ENCODE measurements at places on chromosomes 11 and 22.

DNA sequence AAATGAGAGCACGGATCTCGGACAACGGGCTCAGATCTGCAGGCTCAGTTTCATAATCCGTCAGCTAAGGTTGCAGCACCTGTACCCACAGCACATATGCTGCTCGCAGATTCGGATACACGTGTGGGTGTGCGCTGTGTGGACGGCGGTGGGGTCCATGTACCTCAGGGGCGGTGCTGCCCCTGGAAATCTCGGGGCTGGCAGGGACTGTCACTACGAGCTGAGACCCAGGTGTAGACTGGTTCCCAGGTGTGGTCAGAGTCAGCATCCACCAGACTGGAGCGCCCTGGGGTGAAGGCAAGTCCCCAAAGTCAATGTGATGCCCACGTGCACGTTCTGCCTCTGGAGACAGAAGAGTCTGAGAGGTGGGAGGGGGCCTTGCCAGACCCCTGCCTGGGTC lies 989.3 kb downstream of the BRD1 start:
- DNase-seq = no peak

DNA sequence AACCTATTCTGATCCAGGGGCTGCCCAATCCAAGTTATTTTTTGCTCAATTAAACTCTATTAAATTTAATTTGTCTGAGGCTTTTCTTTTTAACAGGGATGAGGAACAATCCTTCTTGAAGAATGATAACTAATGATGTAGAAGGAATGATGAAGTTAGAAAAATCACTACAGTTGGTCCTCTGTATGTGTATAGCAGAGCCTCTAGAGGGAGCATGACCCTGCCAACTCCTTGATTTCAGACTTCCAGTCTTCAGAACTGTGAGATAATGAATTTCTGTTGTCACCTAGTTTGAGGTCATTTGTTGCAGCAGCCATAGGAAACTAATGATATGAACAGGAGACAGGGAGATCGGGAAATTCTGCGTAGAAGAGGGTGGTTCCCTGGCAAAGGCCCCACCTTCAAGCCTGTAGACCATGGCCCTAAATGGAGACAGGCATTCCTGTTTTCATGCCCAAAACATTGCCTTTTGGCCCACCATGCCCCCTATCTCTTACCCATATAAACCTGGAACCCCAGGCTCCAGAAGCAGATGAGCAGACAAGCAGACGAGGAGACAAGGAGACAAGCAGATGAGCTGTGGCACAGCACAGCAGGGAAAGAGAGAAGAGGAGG lies 7.7 kb upstream of the QSER1 start:
- peak; percentile 9 for DNase-seq

GRCh38 chr11:68295271-68295670 lies 17.1 kb upstream of the LRP5 start:
- DNase-seq = no peak

DNA sequence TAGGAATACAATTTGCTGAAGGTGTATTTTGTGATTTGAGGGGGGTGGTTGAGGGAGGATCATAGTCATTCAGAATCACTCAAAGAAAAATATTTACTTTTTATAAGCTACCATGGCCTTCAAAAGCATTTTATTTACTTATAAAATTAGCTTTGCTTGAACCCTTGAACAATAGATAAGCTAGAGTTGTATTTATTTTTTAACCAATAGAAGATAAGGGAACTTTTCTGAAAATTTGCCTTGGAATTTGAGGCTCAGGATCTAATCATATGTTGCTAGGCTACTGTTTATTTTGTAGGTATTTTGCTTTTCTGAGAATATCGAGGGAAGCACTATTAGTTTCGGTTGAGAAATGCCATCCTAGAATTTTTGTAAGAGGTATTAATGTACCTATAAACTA lies 82.1 kb downstream of the EMSY start:
- no peak for DNase-seq

GRCh38 chr22:50569896-50570535 lies 7.3 kb upstream of the SYCE3 start:
- no peak for DNase-seq

GRCh38 chr11:118398791-118399559 lies 2.4 kb upstream of the ATP5MG start:
- peak; percentile 29 for DNase-seq

- no peak for DNase-seq
These were observed 9.4 kb upstream of the NPTXR start for GRCh38 chr22:38853196-38853651.

DNA sequence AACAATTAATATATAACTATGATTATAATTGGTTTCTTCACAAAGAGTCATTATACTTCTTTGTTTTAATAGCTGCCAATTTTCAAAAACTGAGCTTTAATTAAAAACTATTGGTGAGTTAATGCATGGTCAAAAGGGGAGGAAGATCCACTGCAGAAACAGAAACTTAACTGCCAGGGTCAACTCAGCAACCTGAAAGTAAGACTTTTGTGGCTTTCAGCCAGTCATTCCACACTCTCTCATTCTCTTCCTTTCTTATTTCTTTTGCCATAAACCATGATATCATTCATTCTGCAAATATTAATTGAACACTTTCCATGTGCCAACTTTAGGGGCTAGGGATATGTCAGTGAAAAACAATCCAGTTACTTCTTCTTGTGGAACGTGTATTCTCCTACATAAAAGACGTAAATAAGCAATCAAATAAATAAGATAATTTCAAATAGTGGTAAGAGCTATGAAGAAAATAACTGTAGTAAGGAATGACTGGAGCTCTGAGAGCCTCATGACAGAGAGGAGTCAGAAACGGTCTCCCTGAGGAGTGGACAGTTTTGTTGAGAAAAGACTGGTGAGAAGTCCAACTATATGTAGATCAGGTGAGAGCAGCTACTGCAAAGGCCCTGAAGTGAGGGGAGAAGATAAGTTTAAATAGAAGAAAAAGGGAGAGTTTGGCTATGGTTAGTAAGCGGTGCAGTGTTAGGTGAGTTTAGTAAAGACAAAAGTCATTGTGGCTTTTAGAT lies 130.5 kb downstream of the GRIA4 start:
- DNase-seq = no peak

- no peak for DNase-seq
These were observed 630.2 kb upstream of the CADM1 start for GRCh38 chr11:116134450-116134849.

DNA sequence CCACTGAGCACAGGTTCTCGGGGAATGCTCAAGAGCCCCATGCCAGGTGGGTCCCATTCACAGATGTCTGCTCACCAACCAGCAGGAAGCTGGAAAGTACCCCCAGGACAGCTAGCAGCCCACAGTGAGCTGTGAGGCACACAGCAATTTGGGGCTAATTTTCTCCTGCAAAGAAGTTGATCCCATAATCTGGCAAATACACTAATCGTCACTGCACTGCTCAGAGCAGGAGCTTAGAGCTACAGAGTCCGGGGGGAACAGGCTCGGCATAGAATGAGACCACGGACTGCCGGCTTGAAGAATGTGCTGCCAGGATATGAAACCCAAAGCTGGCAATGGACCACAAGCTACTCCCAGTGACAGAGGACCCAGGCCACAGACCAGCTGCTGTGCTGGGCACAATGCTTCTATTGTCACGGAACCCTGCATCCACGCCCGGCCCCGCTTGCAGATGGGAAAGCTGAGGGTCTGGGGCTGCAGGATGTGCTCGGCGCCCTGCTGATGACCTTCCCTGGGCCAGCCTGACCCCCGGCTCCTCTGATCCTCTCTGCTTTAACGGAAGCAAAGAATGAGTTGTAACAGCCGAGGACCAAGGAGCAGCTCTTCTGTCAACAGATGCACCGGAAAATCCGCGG lies 239.7 kb downstream of the CTTN start:
- no peak for DNase-seq

DNA sequence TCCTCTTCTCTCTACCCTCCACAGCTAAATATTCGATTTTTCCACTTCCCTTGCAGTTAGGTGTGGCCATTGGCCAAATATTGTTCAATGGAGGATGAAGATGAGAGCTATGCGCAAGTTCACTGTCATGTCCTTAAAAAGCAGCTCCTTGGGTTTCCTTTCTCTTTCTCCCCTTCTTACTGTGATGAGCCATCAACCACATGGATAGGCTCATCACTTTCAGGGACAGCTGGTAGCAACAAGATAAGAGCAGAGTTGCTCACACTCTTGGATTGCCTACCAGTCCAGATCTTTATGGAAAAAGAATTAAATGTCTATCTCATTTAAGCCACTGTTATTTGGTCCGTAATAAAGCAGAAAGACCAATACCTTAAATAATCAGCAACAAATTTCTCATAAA lies 377.0 kb downstream of the DDX10 start:
- DNase-seq = no peak

DNA sequence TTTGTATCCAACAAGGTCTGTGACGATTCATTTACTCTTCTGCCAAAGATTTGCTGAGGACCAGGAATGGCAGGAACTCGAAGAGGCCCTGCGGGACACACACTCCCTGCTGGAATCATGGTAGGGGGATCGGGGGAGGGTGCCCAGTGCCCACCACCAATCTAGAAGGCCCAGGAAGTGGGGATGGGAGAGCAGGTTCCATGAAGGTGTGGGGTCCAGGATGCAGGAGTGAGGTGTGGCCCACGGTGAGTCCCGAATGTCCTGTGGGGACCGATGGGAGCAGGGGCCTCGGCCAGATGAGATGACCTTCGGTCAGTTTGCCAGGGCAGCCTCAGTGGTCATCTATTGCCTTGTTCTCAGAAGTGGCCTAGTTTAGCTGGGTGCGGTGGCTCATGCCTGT lies 492.7 kb downstream of the BRD1 start:
- DNase-seq = no peak

- DNase-seq = no peak
These were observed 5.6 kb upstream of the SEC14L4 start for GRCh38 chr22:30511109-30511508.

DNA sequence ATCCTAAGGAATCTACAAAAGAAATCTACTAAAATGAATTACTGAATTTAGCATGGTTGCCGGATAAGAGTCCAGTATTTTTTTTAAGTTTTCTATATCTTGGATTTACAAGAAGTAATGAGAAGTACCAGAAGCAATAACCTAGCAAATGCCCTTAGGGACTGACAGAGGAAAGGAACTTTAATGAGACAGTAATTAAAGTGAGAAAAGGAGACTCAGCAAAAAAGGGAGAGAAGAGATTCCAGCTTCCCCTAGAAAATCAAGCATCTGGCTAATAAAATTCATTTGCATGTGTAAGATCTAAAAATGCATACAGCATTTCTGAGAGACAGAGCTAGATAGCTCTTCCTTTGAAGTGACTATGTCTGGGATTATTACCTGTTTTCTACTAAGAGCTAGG lies 39.1 kb downstream of the IZUMO1R start:
- no peak for DNase-seq

DNA sequence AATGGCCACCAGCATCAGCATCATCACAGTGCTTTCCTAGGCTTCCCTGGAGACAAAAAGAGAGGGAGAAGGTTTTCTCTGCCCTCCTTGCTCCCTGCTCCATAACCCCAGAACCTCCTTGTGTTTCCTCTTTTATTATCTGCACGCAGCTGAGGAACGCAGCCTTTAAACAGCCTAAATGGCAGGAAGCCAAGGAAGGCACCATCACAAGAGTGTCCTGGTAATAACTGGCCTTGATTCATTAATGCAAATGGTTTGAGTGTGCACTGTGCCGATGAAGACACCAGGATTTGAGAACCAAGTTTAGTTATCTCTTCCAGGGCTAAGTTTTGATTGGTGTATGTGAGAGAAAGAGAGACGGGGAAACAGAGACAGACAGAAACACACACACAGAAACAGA lies 29.4 kb upstream of the DRD2 start:
- no peak for DNase-seq

GRCh38 chr11:111019871-111020670 lies 225.5 kb upstream of the POU2AF2 start:
- DNase-seq = no peak

- no peak for DNase-seq
These were observed 67.9 kb downstream of the CYB5R2 start for GRCh38 chr11:7605186-7605943.

GRCh38 chr11:75896843-75897419 lies 81.9 kb downstream of the UVRAG start:
- peak; percentile 37 for DNase-seq

GRCh38 chr22:34105461-34106062 lies 185.3 kb upstream of the LARGE1 start:
- no peak for DNase-seq

- no peak for DNase-seq
These were observed 525.8 kb upstream of the FAT3 start for GRCh38 chr11:91698845-91699244.

DNA sequence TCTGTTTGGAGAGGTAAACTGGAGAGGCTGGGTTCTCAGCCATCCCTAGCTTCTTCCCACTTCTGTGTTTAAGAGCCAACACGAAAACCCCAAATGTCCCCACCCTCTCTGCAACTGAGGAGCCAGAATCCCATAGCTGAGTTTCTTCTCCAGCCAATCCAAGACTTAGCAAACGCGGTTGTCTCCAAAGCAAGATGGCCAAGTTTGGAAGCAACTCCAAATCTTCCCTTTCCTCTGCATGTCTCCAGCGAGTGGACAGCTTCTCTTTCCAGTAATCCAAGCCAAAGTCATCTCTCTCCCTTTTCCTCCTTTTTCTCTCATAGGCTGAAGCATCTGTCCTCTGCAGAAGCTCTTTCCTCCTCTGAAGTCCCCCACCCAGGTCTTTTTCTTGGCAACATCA lies 539.2 kb downstream of the MIAT start:
- no peak for DNase-seq

- no peak for DNase-seq
These were observed 36.4 kb downstream of the ARHGAP32 start for GRCh38 chr11:129155745-129156144.

- no peak for DNase-seq
These were observed 86.8 kb upstream of the TIMP3 start for GRCh38 chr22:32714458-32715430.

GRCh38 chr11:57584341-57584740 lies 13.1 kb upstream of the SERPING1 start:
- no peak for DNase-seq

DNA sequence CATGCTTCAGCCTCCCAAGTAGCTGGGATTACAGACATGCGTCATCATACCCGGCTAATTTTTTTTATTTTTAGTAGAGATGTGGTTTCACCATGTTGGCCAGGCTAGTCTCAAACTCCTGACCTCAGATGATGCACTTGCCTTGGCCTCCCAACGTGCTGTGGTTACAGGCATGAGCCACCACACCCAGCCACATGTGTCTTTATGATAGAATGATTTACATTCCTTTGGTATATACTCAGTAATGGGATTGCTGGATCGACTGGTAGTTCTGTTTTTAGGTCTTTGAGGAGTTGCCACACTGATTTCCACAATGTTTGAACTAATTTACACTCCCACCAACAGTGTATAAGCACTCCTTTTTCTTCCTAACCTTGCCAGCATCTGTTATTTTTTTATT lies 276.2 kb downstream of the METTL15 start:
- no peak for DNase-seq

DNA sequence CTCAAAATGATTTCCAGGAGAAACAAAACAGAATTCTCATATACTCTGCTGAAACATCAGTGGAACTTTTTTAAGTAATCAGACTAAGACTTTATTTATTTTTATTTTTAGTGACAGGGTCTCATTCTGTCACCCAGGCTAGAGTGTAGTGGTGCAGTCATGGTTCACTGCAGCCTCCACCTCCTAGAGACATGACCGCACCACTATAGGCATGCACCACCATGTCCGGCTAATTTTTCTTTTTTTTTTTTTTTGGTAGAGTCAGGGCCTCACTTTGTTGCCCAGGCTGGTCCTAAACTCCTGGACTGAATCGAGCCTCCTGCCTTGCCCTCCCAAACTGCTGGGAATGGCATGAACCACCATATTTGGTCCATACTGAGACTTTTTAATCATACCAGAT lies 42.9 kb downstream of the PRDM10 start:
- no peak for DNase-seq

GRCh38 chr11:68498321-68498720 lies 37.8 kb downstream of the PPP6R3 start:
- peak; percentile 18 for DNase-seq
